ENCODE measurements at places on chromosomes 2 and 18. TPM values are rescaled to one million over a fixed set of nuclear protein-coding genes. Genes with fewer than 3 reads are reported as not detected.
A peak's percentile ranks its signal among the peaks of the same experiment; 100 is the strongest.

Gene SGPP2
- total RNA-seq: 88.9 TPM

Gene IL36A
- not detected for total RNA-seq

Gene NFATC1
- total RNA-seq: 1.1 TPM

Gene CFAP221
- total RNA-seq: 2.1 TPM

Gene CPLX4
- total RNA-seq: not detected

Gene FAM161A
- 3.3 TPM for total RNA-seq

Gene COL4A3
- total RNA-seq: 30.8 TPM

Gene ZNF407
- total RNA-seq: 23.8 TPM

Gene SCN1A
- not detected for total RNA-seq

Gene UBXN4
- 133 TPM for total RNA-seq

Gene PROM2
- total RNA-seq: 38.0 TPM

Gene RAB17
- 11.9 TPM for total RNA-seq

DNA sequence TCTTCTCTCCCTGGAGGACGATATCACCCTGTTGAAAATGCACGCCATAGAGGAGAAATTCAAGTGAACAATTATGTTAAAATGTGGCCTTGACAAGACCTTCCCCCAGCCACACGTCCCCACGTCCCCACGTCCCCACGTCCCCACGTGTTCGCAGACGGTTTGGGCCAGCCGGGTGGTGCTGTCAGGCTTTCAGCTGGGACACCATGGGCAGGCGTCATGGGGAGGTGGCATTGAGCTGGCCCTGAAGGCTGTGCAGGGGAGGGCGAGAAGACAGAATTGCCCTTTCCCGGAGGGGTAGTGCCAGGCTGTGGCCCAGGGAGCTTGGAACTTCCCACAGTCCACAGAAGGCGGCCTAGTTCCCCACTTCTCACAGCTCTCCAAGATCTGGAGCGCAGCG is 240.7 kb upstream of the RAB6C start:
- no peak for DNase-seq

DNA sequence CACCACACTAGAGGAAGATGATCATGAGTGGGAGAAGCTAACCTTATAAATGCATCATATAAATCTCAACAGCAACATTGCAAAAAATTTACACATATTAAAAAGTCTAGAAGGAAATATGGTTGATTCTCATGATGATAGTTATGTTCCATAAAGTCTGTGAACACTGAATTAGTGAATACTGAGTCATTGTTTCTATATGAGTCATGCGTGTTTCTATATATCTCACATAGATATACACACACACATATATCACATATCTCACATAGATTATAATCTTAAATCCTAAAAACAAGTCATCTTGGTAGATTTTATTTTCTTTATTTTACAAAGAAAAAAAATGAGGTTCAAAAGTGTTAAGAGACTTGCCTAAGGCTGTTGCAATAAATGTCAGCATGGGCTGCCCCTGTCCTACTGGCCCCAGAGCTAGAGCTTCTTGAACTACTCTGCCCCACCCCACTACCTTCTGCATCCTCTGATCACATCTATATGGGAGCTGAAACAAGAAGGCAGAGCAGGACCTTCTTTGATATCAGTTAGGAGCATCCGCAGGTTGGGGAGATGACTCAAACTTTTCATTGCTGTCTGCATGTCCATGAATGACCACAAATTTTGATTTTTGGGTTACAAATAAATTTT is 81.8 kb upstream of the ADAM23 start:
- DNase-seq: no peak

DNA sequence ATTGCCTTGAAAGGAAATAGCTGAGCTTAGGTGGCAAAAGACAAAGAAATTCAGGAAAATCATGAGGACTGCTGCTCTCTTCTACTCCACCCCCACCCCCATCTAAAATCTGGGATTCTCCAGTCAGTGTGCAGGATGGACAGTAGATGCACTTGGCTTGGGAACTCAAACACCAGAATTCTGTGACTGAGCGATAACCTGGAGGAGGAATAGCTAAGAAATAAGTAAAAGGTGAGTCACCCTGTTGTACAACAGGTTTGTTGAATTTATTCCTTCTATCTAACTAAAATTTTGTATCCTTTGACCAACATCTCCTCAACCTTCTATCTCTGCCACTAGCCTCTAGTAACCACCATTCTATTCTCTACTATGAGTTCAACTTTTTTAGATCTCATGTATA is 1029.9 kb upstream of the ACVR2A start:
- peak; percentile 48 for DNase-seq

DNA sequence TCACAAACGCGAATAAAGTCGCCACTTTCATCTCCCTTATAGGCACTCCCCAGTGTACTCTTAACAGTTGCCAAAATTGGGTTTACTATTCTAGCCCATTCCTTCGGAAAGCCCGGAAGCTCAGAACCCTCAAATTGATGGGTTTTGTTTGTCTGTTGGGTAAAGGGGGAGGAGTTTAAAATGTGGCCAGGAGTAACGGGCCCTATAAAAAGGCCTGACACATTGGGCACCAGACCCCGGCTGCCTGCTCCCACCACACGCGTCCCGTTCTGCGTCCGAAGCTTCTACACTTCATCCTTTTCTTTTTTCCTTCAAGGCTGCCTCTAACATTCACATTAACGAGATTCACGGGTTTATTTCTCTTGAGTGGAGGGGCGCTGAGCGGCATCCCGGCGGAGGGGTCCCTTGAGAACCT is 837 bp downstream of the NHEJ1 start:
- no peak for DNase-seq

- peak; percentile 11 for DNase-seq
Observed at GRCh38 chr18:72107647-72108383, 436.3 kb downstream of the CBLN2 start.

DNA sequence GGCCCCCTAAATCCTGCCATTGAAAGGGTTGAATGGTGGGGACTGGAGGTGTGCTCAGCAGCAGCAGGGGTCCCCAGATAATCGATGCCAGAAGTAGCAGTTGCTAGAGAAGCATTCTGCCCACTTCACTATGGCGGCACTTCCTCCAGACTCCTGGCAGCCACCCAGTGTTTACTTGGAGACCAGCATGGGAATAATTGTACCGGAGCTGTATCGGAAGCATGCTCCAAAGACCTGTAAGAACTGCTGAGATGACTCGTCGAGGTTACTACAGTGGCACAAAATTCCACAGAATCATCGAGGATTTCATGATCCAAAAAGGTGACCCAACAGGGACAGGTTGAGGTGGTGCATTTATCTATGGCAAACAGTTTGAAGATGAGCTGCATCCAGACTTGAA is 11.0 kb upstream of the GAREM2 start:
- DNase-seq: no peak

- DNase-seq: no peak
Observed at GRCh38 chr2:98564541-98565132, 43.7 kb downstream of the COA5 start.

GRCh38 chr2:10460366-10460796 is 12.3 kb upstream of the ODC1 start:
- DNase-seq: no peak

DNA sequence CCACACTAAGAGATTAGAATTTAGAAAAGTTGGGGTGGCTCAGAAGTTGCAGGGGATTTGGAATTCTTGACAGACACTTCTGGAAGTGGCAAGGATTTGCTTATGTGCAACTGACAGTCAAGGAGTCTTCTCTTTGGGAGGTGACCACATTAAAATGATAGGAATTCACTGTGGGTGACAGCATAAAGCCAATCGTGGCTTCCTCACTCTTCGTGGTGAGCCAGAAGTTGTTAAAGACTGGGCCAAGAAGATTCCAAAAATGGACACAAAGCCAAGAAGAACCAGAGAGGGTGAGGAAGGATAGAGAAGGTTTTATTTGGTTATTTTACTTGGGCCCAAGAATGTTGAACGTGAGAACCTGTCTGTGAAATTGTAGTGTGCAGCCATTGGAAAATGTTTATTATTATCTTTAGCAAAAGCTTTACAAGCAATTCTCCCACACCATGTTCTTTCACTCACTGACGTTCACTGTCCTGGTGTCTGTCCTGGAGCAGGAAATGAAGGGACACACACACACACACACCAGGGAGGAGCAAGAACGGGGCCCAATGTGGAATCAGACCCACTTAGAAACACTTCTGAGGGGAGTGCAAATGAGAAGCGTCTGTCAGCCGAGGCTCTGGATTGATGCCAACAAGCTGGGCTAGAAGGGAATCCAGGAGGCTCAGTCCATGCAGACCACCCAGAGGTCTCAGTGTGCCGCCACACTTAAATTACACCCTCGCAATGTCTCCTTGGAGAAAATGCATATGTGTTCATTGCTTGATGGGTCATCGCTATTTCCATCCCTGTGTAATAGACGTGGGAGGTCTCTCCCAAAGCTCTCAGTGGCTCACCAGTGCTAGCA is 37.2 kb downstream of the STEAP3 start:
- DNase-seq: peak; percentile 43

- peak; percentile 66 for DNase-seq
Observed at GRCh38 chr18:34738175-34738894, 28.2 kb downstream of the DTNA start.

- no peak for DNase-seq
Observed at GRCh38 chr2:179842498-179843153, 18.8 kb downstream of the ZNF385B start.

GRCh38 chr2:127080938-127081755 is 25.8 kb downstream of the BIN1 start:
- peak; percentile 88 for DNase-seq

GRCh38 chr18:13500869-13501542 is 225.4 kb downstream of the FAM210A start:
- peak; percentile 64 for DNase-seq

- DNase-seq: no peak
Observed at GRCh38 chr2:177413703-177414102, 21.1 kb downstream of the AGPS start.

- no peak for DNase-seq
Observed at GRCh38 chr18:7642331-7642890, 75.3 kb downstream of the PTPRM start.

DNA sequence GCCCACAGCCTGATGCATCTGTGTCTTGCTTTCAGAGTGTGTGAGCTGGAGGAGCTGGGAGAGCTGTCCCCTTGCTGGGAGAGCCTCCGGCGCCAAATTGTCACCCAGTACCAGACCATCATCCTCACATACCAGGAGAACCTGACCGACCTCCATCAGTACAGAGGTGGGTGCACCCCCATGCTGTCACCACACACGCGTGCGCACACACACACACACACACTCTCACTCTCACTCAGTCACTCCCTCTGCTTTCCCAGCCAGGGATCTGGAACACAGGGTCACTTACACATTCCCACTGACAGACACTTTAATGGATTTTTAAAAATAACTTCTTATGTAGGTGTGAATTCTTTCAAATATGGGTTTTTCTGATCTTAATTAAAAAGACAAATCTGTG is 64.5 kb downstream of the COA5 start:
- DNase-seq: no peak

- DNase-seq: no peak
Observed at GRCh38 chr18:32480581-32480980, 9.9 kb upstream of the GAREM1 start.

DNA sequence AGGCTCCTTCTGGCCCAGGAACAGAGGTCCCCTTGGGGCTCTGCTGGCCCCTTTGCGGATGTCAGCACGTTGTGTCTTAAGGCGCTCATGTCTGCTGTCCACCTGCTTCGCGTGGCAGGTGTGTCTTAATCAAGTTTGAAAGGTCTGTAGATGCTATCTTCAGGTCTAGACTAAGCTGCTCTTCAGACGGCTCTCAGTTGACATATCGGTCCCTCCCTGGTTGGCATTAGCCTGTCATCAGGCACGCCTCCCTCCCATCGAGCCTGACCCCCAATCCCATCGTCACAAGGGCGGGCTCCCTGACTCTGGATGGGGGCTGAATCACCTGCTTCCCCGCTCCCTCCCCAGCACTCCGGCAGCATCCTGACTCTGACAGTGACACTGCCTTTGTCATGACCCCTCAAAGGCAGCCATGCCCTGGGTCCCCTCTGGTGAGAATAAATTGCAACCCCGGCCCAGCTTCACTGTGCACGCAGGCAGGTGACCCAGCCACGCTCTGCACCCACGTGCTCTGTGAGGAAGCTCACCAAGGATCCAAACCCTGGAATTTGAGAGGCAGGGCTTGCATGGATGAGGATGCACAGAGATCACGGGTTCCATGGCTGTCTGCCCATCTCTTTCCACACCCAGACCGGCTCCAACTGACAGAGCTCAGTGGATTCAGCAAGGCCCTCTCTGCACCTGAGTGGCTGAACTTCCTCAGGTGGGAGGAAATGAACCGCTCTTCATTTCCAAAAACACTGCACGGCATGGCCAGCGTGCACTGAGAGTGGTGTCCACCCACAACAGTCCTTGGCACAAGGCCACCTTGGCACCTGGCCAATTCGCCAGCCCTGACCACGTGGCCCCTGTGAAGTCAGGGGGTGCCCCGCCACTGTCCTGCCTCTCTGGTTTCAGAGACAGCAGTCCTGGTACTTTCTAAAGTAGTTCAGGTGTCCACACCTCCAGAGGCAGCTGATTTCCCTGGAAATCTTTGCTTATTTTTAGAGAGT is 110.2 kb upstream of the GPC1 start:
- peak; percentile 7 for DNase-seq

DNA sequence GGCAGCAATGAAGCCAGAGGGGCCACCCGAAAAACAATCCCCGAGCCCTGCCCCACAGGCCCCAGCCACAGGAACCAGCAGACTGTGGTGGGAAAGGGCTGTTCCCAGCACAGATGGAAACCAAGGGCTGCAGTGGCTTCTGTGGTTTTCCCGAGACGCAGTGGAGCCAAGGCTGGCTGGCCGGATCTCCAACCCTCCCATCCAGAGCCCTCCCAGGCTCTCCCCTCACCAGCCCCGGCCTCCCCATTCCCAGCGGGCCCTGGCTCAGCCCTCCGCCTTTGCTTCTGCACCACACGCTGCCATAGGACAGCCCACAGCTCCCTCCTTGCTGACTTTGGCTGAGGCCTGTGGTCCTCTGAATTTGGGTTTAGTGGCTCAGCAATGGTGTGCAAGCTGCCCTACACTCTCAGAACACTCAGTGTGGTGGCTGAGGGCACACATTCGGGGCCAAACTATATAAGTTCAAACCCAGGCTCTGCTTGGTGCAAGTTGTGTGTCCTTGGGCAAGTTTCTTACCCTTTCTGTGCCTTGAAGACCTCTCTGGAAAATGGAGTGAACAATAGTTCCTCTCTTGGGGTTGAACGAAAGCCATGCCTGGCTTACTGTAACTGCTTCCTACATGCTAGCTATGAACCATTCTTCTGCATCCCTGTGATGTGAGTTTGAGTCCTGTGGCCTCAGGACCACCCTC is 200.1 kb downstream of the SMAD7 start:
- DNase-seq: no peak

GRCh38 chr2:235810846-235811245 is 317.0 kb downstream of the AGAP1 start:
- no peak for DNase-seq

- no peak for DNase-seq
Observed at GRCh38 chr18:48815179-48815515, 135.6 kb downstream of the SMAD7 start.

GRCh38 chr2:31319406-31320175 is 85.6 kb downstream of the EHD3 start:
- no peak for DNase-seq

- peak; percentile 52 for DNase-seq
Observed at GRCh38 chr2:205752924-205753323, 70.6 kb downstream of the NRP2 start.
